ENCODE measurements at places on chromosomes 3 and 15. TPM values are rescaled to one million over a fixed set of nuclear protein-coding genes. Genes with fewer than 3 reads are reported as not detected.

GRCh38 chr15:100592898-100593297 lies 9.1 kb downstream of the LINS1 start:
- H3K27me3 ChIP-seq, result no peaks in the 10 kb centered on the region
- H3K27ac ChIP-seq, result no peak overlapping the region
- H3K4me1 ChIP-seq, result peaks cover 22% of the 10 kb centered on the region

DNA sequence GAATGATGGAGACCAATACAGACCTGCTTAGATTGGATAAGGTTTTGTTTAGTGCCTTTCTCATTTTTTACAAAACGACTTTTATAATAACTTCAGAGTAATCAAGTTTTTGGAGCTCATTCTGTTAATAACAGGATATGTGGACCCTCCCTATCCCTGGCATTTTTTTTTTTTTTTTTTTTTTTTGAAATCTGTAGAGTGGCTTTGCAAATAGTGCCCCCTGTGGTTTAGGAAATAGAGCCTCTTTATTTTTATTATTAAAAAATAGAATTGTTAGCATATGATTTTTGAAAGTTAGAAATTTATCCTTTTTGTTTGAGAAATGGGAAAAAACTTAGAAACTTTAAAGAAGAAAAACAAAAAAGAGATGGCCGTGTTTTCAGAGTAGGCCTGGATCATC lies 11.4 kb downstream of the SKIL start:
- no peaks in the 10 kb centered on the region for H3K27me3 ChIP-seq
- H3K36me3 ChIP-seq, result peaks cover 9% of the 10 kb centered on the region
- DNase-seq, result no peak
- no peak overlapping the region for H3K4me3 ChIP-seq

DNA sequence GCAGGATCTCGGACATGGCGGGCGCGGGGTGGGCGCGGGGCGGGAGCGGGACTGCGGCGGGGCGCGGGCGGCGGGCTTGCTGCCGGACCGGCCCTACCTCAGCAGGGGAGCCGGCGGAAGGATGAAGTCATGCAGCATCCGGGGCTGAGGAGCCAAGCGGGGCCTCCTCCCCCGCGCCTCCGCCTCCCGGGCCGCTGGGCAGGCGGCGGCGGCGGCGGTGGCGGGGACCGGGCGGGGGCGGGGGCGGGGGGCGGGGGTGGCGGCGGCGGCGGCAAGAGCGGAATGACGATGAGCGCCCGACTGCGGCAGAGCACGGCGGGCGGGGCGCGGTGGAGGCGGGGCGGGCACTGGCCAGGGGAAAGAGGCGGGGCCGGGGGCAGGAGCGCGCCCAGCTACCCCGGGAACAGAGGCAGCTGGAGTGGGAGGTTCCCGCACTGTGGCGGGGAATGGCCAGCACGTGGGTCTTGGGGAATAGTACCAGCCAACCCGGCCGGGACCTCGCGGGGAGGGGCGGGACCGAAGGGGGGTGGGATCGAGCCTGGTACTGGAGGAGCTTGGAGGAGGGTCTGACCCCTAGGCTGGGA lies at the start of gene CAMK2N2:
Gene CAMK2N2, minus strand, starts transcription at position 284 of the 584 bp plus-strand sequence. Its CDS starts 268 bp downstream, at position 16.
- H3K27ac ChIP-seq, result peak within 1 kb of the TSS; percentile 7
- H3K36me3 ChIP-seq, result no peaks in the 10 kb centered on the region
- peak within 1 kb of the TSS; percentile 49 for H3K4me3 ChIP-seq
- peaks cover 33% of the 10 kb centered on the region for H3K4me1 ChIP-seq
- DNase-seq, result peak; percentile 63
- H3K27me3 ChIP-seq, result peaks cover 50% of the 10 kb centered on the region

DNA sequence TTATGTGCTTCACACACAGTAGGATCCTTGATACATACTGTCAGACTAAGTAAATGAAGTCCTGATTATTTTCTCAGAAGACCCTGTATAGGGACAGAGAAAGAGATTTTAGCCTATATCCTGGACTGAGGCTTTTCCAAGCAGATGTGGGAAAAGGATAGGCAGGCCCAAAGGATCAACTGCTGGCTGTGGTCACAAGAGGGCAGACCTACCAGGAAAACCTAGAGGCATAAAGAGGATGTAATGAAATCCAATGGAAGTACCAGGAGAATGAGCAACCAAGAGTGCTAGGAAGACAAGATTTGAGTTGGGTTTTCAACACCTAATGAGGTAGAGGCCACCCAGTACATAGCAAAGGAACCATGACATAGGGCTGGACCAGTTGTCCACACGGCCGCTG lies 23.1 kb downstream of the DCLK3 start:
- no peaks in the 10 kb centered on the region for H3K27me3 ChIP-seq
- H3K27ac ChIP-seq, result no peak overlapping the region
- no peak for DNase-seq
- no peaks in the 10 kb centered on the region for H3K36me3 ChIP-seq
- H3K4me3 ChIP-seq, result no peak overlapping the region

GRCh38 chr3:124163689-124164088 lies 171.8 kb upstream of the ROPN1 start:
- H3K27me3 ChIP-seq, result no peaks in the 10 kb centered on the region
- H3K4me3 ChIP-seq, result no peak overlapping the region
- no peaks in the 10 kb centered on the region for H3K4me1 ChIP-seq
- no peak for DNase-seq
- H3K36me3 ChIP-seq, result no peaks in the 10 kb centered on the region

DNA sequence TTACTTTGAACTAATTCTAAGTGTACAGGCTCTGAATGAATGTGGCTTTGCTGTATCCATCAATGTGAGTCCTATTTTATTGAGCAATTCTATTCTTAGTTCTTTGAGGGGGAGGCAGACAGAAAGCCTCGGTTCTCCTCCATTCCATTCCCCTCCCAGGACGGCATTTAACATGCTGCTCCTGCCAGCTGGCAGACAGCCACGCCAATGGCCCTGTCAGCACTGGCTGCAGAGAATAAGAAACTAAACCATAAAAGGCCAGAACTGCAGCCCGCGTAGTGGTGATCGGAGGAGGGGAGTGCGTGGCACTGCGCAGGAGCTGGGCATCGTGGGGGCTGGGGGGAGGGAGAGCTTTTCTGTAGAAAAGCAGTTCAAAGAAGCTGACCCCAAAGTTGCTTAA lies 76.0 kb upstream of the HACD2 start:
- no peak overlapping the region for H3K4me3 ChIP-seq
- peak overlapping the region; percentile 91 for H3K27ac ChIP-seq
- peak; percentile 96 for DNase-seq
- H3K4me1 ChIP-seq, result peaks cover 63% of the 10 kb centered on the region
- H3K36me3 ChIP-seq, result peaks cover 44% of the 10 kb centered on the region

GRCh38 chr3:8499181-8499611 lies 2.4 kb upstream of the LMCD1 start:
- H3K4me3 ChIP-seq, result no peak overlapping the region
- no peaks in the 10 kb centered on the region for H3K36me3 ChIP-seq
- DNase-seq, result peak; percentile 57
- H3K27ac ChIP-seq, result peak overlapping the region; percentile 66

DNA sequence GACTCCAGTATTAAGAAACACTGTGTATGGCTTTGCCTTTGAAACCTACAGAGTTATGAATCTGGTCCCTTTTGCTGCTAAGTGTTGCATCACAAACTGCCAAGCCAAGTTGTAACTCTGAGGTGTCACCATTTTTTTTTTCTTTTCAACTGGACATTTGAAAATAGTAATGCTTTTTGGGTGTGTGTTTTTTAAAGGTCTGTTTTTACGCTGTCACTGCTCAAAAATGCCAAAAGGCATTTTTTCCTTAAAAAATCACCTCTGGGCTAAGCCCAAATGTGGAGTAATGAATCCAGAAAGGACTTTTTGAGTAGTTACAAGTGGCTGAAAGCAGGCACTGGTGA lies 9.5 kb downstream of the SMAD3 start:
- no peaks in the 10 kb centered on the region for H3K36me3 ChIP-seq
- DNase-seq, result no peak
- H3K27me3 ChIP-seq, result no peaks in the 10 kb centered on the region
- peak overlapping the region; percentile 76 for H3K27ac ChIP-seq
- H3K4me1 ChIP-seq, result peaks cover 79% of the 10 kb centered on the region
- H3K4me3 ChIP-seq, result no peak overlapping the region

- DNase-seq, result peak; percentile 73
- H3K36me3 ChIP-seq, result no peaks in the 10 kb centered on the region
- H3K27me3 ChIP-seq, result no peaks in the 10 kb centered on the region
- H3K4me1 ChIP-seq, result peaks cover 10% of the 10 kb centered on the region
- no peak overlapping the region for H3K4me3 ChIP-seq
Observed at GRCh38 chr15:39312984-39313383, 267.9 kb upstream of the THBS1 start.

The STXBP5L gene
- total RNA-seq, result 0.58 TPM

DNA sequence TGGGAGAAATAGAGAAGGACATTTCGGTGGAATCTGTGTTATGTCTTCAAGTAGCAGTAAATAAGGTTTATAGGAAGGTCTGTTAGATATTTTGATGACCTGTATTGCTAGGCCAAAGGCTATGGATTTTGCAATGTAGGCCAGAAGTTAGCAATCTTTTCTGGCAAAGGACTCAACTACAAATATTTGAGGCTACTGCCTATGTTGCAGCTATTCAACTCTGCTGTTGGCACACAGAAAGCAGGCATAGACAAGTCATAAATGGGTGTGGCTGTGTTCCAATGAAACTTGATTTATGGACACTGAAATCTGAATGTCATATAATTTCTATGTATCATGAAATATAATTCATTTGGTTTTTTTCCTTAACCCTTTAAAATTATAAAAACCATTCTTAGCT lies 438.7 kb upstream of the C2CD4B start:
- H3K36me3 ChIP-seq, result no peaks in the 10 kb centered on the region
- no peaks in the 10 kb centered on the region for H3K27me3 ChIP-seq
- DNase-seq, result no peak
- no peaks in the 10 kb centered on the region for H3K4me1 ChIP-seq
- H3K4me3 ChIP-seq, result no peak overlapping the region
- peak overlapping the region; percentile 11 for H3K27ac ChIP-seq

The CELF6 gene
- total RNA-seq, result 1.9 TPM

DNA sequence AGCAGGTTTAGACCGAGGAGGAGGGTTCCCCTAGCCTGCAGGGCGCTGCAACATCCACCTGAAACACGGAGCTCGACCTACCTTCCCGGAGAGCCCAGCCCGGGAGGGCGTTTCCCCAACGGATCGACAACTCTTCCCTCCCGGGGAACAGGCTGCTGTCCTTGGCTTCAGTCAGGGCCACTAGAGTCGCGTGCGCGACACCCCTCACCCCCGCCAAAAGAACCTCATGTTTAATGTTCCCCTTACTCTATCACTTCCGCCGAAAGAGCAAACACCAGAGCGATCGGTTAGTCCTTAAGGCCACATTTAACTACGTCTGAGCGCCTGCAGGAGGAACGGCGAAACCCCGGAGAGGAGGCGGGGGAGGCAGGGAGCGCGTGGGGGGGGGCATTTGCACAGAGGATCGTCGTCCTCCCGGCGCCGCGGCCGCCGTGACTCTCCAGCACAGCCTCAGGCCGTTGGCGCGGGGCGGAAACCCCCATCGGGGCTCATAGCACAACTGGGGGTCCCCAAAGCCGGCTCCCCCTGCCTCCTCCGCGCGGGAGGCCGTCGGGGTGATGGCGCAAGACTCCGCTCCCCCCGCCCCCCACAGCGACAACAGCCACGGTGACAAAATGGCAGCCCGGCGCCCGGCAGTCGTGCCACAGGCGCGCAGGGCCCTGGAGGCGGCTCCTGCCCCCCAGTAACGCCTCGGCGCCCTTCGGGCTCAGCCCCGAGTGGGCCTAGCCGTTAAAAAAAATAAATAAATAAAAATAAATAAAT lies 3.2 kb downstream of the ANP32A start:
- H3K4me1 ChIP-seq, result peaks cover 57% of the 10 kb centered on the region
- H3K4me3 ChIP-seq, result peak overlapping the region; percentile 86
- no peaks in the 10 kb centered on the region for H3K27me3 ChIP-seq
- H3K27ac ChIP-seq, result peak overlapping the region; percentile 99
- DNase-seq, result peak; percentile 81

The SEMA3G gene
- total RNA-seq, result 1.7 TPM

The FILIP1L gene
- total RNA-seq, result 97.3 TPM

- DNase-seq, result no peak
- H3K36me3 ChIP-seq, result peaks cover 3% of the 10 kb centered on the region
- no peaks in the 10 kb centered on the region for H3K27me3 ChIP-seq
- no peaks in the 10 kb centered on the region for H3K4me1 ChIP-seq
- H3K4me3 ChIP-seq, result no peak overlapping the region
Observed at GRCh38 chr3:71355862-71356261, 227.7 kb downstream of the FOXP1 start.

The MAGI1 gene
- 146 TPM for total RNA-seq

Data from stomach (tissue), 19 donors.